ENCODE measurements at places on chromosomes 3 and 15.
A peak's percentile ranks its signal among the peaks of the same experiment; 100 is the strongest.

DNA sequence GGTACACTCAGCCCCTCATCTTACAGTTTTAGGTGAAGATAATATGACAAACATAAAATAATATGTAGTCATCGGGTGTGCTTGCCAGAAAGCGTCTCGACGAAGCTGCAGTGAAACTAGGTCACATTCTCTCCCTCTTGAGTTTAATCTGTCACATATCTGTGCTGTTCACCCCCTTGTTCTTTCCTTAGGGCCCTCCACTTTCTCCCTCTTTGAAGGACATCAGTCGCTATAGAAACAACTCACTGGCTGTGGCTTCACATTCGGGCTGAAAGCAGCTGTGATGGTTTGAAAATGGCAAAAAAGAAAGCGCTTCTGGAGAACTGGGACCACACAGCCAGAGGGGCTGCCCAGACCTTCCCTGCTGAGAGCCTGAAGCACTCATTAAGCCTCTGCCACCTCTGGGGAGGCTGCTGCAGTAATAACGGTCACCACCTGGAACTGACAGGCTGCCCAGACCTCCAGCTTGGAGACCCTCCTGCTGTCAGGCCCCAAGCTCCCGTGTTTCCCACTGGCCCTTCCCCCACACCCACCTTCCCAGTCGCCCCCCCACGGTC is 50.3 kb downstream of the ABTB1 start:
- peak; percentile 58 for DNase-seq

DNA sequence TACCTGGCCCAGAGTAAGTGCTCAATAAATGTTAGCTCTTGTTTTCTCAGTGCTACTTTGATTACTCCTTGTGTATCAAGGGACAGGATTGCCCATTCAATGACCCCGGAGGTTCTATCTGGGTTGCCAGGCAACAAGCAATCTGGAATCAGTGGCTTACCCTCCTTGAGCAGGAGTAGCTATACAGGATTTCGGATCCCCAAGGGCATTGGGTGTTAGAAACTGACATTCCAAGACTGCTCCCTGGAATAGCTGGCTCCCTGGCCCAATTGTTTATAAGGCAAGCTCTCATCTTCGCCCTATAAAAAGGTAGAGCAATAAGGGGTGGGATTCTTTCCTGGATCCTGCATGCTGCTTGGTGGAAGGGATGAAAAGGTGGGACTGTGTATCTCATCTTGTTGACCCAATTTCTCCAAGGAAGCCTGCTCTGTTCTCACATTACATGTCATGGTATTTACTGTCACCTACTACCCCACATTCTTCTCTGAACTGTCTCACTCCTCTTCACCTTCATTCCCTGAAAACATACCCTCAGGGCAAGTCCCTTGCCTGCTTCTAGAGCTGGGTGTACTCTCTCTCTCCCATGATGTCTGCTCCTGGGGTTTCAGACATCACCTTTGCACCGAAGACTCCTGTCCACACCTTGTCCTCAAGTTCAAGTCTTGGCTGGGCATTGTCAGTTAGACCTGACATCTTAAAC is 26.4 kb upstream of the SCN10A start:
- no peak for DNase-seq

DNA sequence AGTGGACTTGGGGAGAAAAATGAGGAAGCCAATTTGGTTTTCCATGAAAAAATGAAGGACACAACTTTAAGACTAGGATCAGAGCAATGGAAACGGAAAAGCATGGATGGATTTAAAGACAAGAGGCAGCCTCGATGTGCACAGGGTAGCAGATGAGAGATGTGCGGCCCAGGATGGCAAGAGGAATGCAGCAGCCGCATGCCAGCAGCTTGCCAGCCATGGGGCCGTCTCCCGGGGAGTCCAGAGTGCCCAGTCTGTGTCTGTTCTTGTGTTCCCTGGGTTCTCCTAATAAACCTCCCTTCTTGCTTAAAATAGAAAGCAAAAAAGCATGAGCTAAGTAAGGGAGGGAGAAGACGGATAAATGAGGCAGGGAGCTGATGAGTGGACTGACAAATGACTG is 68.0 kb upstream of the IQSEC1 start:
- no peak for DNase-seq

DNA sequence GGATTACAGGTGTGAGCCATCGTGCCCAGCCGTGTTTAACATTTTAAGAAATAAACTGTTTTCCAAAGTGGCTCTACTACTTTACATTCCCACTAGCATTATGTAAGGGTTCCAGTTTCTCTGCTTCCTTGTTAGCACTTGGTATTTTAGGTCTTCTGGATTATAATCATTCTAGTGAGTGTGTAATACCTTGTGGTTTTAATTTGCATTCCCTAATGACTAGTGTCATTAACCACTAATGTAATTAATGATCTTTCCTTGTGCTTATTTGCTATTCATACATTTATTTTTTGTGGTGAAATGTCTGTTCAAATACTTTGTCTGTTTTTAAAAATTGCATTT is 30.7 kb downstream of the ARIH2 start:
- DNase-seq, result no peak

- DNase-seq, result no peak
These were observed 41.9 kb downstream of the ARRDC4 start for GRCh38 chr15:98002419-98002818.

DNA sequence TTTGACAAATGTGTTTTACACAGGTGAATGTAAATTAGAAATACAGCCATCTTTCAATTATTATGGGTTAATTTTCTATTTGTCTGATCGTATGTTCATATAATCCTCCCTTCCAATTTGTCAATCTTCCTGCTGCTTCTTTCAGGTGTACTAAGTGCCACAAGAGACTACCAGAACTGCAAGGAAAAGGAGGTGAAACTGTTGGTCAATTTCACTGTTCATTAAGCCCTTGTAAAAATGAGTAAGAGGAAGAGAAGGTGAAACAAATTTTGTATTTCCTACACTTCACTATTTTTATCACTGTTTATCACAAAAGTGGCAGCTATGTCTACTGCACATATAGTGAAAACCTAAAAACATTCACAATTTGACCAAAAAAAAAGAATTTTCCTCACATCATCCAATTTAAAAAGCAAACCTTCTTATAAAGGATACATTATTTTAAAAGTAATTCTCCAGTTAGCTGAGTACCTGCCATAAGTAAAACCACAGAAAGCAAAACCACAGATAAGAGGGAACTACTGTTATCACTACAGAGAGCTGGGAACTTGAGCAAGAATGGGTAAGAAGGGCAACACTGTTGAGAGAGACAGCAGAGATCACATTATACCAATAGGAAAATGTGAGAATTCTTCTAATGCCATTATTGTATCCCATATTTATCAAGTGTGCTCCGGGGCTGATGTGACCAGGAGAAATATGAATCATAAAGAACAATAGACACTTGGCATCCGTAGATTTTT is 163.0 kb downstream of the TBC1D5 start:
- no peak for DNase-seq

DNA sequence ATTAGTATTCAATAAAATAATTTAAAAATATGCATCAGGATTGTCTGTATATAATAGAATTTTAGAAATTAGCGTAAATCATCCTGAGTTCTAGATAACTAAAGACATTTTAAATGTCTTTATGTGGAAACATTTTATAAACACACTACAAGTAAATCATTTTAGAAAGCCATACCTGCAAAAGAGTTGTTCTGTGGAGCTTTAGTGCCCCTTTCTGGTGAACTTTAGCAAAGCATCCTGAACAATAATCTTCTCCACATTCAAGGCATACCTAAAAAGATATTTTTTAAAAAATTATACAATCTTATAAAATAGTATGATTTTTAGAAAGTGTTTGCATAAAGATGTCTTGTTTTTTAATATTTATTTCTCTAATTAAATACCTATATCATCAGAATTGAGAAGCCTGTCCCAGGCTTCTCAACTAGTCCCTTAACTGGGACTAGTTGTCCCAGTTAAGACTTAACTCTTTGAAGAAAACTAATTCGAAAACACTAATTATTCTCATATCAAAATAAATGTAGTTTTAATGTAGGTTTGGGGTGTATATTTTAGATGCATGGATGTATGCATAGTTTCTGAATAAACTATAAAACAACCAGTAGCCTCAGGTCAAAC is 29.7 kb downstream of the ZBBX start:
- no peak for DNase-seq

- no peak for DNase-seq
These were observed 53.5 kb upstream of the PCSK6 start for GRCh38 chr15:101543026-101543390.
